ENCODE measurements at places on chromosomes 3 and 15. TPM values are rescaled to one million over a fixed set of nuclear protein-coding genes. Genes with fewer than 3 reads are reported as not detected.
A peak's percentile ranks its signal among the peaks of the same experiment; 100 is the strongest.

The MCF2L2 gene
- total RNA-seq, result 1.8 TPM

The RHOV gene
- total RNA-seq, result 0.63 TPM

The RARB gene
- total RNA-seq, result 12.9 TPM

The KNSTRN gene
- 12.2 TPM for total RNA-seq

The LDHAL6B gene
- not detected for total RNA-seq

The HEMK1 gene
- total RNA-seq, result 29.3 TPM

The TIPIN gene
- 4.0 TPM for total RNA-seq

The TLR9 gene
- 1.4 TPM for total RNA-seq

The C15orf62 gene
- 1.4 TPM for total RNA-seq

The CORO2B gene
- total RNA-seq, result 2.9 TPM

The RBM5 gene
- 132 TPM for total RNA-seq

The RBSN gene
- 19.2 TPM for total RNA-seq

- DNase-seq, result peak; percentile 49
Measured at GRCh38 chr3:173584838-173585831, 187.6 kb downstream of the NLGN1 start.

DNA sequence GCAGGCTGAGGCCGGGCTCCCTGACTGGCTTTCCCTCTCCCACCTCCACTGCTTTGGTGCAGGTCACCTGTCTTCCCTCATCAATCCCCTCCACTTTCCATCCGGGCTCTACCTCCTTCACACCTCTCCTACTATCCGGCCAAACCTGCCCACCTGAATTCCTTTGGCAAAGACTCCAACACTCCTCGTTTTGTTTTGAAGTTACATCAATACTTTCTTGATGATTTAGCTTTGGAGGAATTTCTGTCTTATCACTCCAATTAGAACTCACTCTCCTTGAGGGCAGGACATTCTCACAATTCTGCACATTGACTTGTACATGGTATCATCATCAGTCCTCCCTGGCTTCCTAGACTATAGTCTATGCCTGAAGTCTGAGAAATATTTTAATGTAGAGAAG is 20.4 kb downstream of the LDHAL6B start:
- DNase-seq, result no peak

- DNase-seq, result no peak
Measured at GRCh38 chr3:187291001-187291511, 481 bp downstream of the MASP1 start.

DNA sequence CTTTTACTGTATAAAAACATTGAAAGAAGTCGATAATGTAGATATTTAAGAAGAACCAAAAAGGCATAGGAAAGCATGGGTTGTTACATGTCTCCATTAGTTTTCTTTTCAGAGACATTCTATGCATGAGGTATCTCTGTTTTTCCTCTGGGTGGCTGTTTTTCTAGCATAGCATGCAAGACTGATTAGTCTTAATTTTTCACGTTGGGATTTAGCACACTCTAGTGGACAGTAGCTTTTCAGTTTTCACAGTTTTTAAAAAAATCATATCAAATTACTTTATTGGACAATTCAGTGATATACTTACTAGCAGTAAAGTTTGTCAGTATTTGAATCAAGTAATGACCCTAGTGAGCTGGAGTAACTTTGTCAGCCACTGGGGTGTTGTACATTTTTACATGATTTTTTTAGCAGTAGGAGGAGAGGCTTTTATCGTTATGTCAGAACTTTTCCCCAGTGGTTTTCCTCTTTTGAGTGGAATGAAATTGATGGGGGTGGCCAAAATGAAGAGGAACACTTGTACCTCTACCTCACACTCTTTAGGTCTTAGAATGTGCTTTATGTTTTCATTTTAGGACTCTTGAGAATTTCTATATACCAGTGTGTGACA is 57.2 kb downstream of the SEC22A start:
- no peak for DNase-seq

- DNase-seq, result no peak
Measured at GRCh38 chr3:13137941-13138832, 65.0 kb upstream of the IQSEC1 start.

DNA sequence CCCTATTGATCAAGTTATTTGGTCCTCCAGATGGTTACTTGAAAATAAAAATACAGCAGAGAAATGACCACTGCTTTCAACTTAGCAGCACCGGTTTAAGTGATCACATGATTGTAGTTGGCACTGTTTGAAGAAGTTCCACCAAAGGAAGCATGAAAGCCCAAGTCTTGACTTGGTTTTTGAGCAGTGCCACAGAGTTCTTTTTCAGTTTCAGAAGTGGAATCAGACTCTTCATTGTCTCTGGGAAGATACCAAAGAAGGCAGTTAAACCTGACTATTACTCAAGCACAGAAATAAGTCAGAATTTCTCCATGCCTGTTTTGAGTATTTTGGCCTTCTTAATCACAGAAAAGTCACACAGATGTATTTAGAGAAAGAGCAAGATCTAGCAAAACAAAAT is 66.7 kb downstream of the BBX start:
- no peak for DNase-seq

GRCh38 chr15:38275959-38276358 is 23.3 kb downstream of the SPRED1 start:
- DNase-seq, result no peak

DNA sequence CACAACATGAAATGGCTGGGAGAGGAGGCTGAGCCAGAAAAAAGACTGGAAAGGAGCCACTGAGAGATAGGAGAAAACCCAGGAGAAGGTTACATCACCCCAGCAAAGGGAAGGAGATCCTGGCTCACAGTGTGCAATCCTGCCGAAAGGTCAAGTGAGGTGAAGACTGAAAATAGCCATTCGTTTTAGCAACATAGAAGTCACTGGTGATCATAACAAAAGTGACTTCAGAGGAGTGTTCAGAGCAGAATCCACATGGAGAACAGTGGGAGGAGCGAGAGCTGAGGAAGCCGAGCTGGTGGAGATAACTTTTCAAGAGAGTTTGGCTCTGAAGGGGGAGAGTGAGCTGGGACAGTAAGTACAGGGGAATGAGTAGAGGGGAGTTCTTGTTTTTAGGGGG is 5.4 kb upstream of the HEG1 start:
- DNase-seq, result peak; percentile 53

DNA sequence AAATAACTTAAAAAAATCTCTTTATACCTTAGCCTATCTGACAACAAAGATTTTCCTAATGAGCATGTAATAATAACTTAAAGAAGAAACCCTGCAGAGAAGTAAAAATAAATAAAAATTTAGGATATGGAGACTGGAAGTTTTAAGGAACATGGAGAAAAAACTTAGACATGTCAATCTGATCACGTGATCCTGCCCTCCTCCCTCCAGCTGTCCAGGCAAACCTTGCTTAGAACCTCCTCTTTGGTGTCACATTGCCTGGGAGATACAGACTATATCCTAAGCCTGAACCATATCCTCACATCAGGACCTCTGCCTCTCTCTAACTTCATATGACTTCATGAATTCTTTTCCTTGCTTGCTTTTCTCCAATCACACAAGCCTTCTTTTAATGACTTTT is 275.5 kb downstream of the CNTN3 start:
- no peak for DNase-seq

GRCh38 chr3:168336276-168336675 is 240.6 kb upstream of the GOLIM4 start:
- DNase-seq, result no peak

DNA sequence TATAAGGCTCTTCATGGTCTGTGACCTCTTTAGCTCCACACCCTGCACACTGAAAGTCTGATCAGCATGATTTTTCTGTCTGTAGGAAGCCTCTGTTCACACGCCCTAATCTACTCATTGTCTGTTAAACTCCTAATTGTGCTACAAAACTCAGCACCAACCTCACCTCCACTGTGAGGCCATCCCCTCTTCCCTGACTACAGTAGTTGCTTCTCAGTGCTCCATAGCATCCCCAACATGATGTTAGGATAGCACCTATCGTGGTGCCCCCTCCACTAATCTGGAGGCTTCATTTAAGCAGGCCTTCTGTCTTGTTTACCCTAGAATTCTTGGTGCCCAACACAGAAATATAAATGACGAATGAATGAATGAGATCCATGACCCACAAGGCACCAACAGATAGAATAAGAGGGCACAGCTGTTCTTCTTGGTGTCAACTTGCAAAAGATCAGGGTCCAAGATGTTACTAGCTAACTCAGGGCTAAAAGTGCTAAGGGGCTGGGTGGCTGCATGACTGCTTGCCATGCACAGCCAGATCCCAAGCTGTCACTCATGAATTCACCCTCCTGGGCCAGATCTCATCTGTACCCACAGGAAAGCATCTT is 55.2 kb upstream of the HEG1 start:
- DNase-seq, result no peak

DNA sequence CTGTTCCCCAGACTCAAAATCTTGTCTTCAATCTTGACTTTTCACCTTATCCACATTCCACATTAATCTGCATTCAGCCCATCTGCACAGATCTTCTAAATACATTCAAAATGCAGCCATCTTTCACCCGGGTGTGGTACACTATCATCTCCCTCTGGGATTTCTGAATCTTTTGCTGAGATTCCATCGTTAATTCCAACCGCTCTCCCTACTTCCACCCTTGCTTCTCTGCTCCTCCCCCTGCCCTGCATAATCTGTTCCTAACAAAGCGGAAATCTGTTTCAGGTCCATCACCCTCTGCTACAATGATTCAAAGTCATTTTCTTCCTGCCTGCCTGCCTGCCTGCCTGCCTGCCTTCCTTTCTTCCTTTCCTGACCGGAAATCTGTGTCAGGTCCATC is 7.9 kb upstream of the GOLGA8B start:
- no peak for DNase-seq

DNA sequence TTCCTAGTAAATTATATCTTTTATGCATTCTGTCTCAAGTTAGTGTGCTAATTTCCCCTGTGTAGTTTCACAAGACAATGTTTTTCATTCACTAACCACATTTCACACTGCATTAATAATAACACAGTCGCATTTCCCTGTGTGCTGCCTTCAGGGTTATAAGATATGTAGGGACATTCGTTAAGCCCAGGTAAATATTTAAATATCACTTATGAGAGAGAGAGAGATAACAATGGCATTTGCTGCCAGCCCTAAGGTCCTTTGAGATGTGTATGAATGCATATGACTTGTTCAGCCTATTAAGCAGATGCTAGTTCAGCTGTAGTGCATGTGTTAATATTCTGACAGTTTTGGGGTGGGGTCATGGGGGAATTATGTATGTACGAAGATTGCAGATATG is 876.7 kb downstream of the NAALADL2 start:
- no peak for DNase-seq

GRCh38 chr3:10397879-10398278 is 77.0 kb upstream of the SEC13 start:
- DNase-seq, result no peak

- no peak for DNase-seq
Measured at GRCh38 chr3:101833446-101833974, 15.8 kb upstream of the NFKBIZ start.

GRCh38 chr3:132843851-132844553 is 121.8 kb upstream of the NPHP3 start:
- DNase-seq, result no peak

GRCh38 chr3:131349946-131350347 is 31.6 kb upstream of the NUDT16 start:
- DNase-seq, result no peak

GRCh38 chr3:133171831-133172230 is 133.6 kb downstream of the TMEM108 start:
- DNase-seq, result no peak

DNA sequence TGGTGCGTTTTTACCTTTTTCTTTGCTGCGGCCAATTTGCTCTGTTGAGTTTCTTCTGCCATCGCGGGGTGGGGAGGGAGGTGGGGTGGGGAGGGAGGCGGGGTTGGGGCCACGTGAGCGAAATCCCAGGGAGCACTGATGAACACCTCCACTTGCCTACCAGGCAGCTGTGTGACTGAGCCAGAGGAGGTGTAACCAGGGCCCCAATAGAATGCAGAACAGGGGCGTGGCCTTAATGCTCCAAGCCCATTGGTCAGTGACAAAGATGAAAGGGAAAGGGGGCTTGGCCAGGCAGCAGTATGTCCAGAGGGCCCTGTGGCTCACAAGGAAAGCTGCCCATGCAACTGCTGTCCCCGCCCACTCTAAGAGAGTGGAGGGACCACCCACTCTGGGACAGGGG is 21.4 kb upstream of the OR4F6 start:
- no peak for DNase-seq

GRCh38 chr15:74809242-74809641 is 3.4 kb upstream of the LMAN1L start:
- DNase-seq, result no peak

DNA sequence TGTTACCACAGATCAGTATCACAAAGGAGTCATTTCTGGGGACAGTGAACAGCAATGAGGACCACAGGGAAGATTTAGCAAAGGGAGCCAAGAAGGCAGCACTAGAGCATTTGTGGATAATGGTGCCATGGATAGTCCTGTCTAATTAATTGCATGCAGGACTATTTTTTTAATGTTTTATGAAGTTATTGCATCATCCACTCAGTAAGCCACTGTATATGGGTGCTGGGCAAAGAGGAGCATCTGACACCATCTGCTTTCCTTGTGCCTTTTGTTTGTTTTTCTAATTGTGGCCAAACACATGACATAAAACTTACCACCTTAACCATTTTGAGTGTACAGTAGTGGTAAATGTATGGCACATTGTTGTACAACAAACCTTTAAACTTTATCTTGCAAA is 301.1 kb upstream of the LRRFIP2 start:
- no peak for DNase-seq

DNA sequence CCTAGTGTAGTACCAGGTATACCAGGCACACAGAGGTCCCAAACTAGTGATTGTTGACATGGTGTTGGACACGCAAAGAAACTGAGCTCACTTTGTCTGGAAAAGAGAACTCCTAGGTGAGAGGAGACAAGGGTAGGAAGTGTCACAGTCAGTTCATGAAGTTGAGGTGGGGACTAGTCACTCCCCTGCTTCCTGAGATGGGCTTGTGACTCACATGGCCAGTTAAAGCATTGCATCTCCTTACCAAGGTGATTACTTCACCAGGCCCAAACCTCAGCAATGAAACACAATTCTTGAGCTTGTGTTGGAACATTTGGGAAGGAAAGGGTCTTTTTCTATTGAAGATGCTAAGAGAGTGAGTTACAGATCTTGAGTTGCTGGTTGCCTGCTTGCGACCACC is 49.2 kb upstream of the RAD18 start:
- no peak for DNase-seq

GRCh38 chr15:70236341-70237086 is 138.8 kb upstream of the TLE3 start:
- no peak for DNase-seq

- DNase-seq, result no peak
Measured at GRCh38 chr15:67768313-67768977, 56.9 kb upstream of the SKOR1 start.

DNA sequence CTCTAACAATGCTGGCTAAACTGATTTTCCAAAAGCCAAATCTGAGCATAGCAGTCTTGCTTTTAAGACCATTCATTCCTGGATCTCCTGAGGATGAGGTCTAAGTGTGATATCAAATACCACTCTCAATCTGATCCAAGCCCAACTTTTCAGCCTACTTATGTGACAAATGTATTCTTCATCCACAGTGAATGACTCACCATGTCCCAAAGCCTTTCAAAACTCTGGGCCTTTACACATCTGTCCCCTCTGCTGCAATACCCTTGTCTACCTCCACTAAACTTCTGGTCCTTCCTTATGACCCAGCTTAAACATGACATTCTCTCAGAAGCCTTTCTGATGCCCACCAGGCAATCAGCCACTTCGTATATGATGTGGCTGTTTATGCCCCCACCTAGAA is 4.6 kb downstream of the ANAPC13 start:
- DNase-seq, result no peak
